ENCODE measurements at places on chromosomes 1 and 21.
A peak's percentile ranks its signal among the peaks of the same experiment; 100 is the strongest.

- DNase-seq, result no peak
Observed at GRCh38 chr1:26016953-26017545, 4.5 kb upstream of the EXTL1 start.

DNA sequence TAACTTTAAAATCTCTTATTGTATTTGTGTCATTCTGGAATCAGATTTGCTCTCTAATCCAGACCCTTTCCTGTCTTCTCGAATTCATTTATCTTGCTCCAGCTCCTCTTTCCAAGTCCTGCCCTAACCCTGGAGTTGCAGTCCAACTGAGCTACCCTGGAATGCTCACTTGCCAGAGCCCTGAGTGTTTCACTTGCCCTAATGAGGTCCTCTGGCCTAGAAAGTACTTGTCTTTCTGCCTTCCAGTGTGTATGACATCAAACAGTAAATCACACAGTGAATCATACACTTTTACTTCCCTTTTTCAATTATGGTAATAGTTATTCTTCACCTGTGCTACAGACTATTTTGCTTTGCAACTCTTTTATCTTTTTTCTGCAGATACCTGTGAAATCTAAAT is 96.9 kb downstream of the NEK7 start:
- no peak for DNase-seq

- no peak for DNase-seq
Observed at GRCh38 chr1:7352364-7352763, 418.7 kb upstream of the VAMP3 start.

GRCh38 chr1:204113896-204114295 is 37.9 kb downstream of the ETNK2 start:
- DNase-seq, result no peak

DNA sequence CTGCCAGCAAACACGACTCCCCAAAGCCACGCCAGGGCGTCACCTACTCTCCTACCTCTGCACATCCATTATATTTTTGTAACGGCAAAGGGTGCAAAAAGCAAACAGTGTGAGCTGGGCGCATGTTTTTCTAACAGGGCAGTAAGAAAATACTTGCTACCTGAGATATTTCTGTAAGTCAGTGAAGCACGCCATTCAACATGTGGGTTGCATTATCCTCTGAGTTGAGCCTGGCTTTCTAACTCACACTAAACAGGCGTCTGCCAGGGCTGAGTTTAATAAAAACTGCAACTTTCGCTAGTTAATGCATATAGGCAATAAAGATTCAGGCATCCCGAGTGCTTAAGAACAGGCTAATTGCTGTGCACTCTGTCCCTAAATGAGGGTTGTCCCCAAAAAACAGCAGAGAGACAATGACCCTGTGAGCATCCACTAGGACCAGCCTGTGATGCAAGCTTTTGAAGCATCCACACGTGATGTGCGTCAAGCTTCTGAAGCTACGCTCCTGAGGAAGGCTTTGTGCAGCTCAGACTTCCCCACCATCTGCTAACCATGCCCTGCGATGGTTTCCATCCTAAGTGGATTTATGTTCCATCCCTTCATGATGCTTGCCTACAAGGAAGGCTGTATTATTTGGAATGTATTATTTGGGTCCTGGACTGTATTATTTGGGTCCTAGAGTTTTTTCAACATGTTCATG is 70.0 kb upstream of the SIM2 start:
- DNase-seq, result no peak

DNA sequence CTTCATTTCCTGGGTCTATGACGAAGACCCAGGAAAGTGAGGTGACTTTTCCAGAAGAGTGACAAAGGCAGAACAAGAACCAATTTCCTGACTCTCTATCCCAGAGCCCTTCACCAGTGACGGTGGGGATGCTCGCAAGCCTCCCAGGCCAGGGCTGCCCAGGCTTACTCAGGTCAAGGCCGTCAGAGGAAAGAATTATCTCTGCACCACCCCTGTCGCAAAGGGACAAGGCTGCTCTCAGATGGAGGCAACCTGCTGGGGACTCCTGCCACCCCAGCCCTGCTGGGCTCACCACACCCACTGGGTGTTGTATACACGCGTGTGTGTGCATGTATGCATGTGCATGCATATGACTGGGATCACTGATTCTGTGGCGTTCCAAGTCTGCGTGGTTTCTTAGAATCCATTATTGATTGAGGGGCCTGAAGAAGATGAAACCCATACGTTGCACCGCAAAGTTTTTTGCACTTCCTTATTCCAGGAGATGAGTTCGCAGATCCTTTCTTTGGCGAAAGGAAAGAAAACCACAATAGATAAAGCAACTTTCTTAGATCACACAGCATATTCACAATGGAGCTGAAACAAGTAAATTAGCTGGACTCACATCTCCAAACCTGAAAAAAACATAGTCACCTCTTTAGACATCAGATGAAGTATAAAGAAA is 255.8 kb downstream of the RHOU start:
- no peak for DNase-seq

GRCh38 chr1:231695439-231696255 is 69.1 kb downstream of the DISC1 start:
- DNase-seq, result no peak

GRCh38 chr1:177825276-177825901 is 144.5 kb downstream of the SEC16B start:
- no peak for DNase-seq

- DNase-seq, result no peak
Observed at GRCh38 chr1:34650800-34651199, 104.0 kb upstream of the GJB5 start.

GRCh38 chr1:210332719-210333398 is 4.2 kb downstream of the HHAT start:
- peak; percentile 59 for DNase-seq

- DNase-seq, result peak; percentile 6
Observed at GRCh38 chr1:232923739-232924386, 26.5 kb upstream of the NTPCR start.

- DNase-seq, result no peak
Observed at GRCh38 chr1:94648225-94649007, 106.9 kb upstream of the F3 start.

GRCh38 chr1:223702735-223703667 is 9.3 kb upstream of the CAPN2 start:
- DNase-seq, result no peak

DNA sequence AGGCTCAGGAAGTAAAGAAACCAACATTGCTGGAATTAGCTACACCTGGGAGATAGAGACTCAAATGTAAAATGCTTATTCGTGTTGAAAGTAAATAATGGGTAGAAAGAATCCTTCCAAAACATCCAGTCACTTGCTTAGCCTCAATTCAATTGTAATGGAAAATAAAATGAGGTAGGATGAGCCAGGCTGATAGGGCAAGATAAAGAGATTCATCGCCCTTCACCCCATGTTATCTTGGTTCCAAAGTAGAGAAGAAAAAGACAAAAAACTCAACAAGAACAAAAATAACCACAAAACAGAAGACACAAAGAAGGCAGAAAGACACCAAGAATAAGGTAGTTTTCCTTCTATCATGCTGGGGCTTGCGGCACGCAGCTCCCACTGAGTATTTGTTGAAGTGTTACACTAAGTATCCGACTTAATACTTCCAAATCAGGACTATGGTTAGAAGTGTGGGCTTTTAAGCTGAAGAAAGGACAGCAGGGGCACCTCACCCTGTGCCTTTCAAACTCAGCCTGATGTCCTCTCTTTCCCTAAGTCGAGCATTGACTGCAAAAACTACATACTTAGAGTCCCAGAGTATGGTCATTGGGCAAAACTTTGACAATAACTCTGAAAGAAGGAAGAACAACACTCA is 202.1 kb downstream of the VAV3 start:
- DNase-seq, result no peak

DNA sequence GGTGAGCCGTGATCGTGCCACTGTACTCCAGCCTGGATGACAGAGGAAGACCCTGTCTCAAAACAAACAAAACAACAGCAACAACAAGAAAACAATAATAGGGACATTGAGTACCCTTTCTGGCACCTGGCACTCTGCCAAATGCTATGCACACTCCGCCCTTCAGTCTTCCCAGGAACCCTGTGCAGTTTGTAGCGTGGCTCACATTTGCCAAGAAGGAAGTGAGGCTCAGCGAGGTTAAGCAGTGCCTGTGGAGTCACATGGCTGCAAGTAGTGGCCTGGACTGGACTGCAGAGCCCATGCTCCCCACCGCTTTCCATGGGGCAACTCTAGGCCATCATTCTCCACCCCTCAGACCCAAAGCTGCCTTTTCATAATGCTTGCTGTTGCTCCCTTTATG is 5.3 kb upstream of the EVA1B start:
- no peak for DNase-seq

GRCh38 chr21:37908691-37909090 is 7.6 kb downstream of the KCNJ6 start:
- DNase-seq, result no peak

GRCh38 chr1:23480187-23481025 is 3.6 kb downstream of the ASAP3 start:
- DNase-seq, result no peak

- no peak for DNase-seq
Observed at GRCh38 chr1:60428127-60428526, 354.6 kb upstream of the C1orf87 start.

GRCh38 chr1:109275706-109276345 is 7.1 kb downstream of the PSRC1 start:
- no peak for DNase-seq

DNA sequence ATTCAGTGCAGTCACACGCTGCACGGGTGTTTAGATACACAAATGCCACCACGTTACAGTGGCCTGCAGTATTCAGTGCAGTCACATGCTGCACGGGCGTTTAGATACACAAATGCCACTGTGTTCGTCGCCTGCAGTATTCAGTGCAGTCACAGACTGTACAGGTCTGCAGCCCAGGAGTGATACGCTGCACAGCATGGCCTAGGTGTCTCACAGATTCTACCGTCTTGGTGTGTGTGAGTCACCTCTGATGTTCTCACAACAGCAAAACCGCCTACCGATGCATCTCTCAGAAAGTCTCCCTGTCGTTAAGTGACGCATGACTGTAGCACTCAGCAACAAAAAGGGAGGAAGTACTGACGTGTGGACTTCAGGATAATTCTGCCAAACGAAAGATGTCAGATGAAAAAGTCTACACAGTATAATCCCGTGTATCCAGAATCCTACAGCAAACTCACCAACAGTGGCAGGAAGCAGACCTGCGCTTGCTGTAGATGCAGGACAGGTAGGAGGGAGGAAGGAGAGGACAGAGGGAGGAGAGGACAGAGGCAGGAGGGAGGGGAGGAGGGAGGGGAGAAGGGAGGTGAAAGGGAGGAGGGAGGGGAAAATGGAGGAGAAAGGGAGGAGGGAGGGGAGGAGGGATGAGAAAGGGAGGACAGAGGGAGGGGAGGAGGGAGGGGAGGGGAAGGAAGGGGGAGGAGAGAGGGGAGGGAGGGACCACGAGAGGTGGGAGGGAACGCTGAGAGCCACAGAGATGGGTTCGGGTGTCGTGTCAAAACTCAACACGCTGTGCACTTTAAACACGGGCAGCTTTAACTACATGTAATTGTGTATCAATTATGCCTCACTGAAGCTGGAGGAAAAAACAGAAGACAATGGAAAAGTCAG is 36.3 kb upstream of the PCBP3 start:
- peak; percentile 45 for DNase-seq

- DNase-seq, result no peak
Observed at GRCh38 chr1:18751425-18751824, 108.0 kb downstream of the TAS1R2 start.

DNA sequence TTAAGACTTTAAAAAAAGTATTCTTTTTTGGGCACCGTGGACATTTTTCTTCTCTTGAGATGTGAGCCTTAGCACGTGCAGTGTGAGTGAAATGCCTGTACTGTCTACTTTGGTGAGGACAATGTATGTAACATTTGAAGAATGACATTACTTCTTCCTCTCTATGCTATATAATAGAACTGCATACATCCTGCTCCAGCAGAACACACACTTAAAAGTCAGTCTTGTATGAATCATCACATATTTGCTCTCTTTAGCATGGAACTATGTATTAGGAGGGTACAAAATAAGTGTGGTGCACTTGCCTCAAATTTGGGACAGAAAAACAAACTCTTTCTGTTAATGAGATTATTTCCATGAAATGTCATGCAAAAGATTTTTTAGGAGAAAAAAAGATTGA is 358.4 kb upstream of the SGIP1 start:
- DNase-seq, result no peak

GRCh38 chr1:208235982-208236761 is 8.0 kb downstream of the PLXNA2 start:
- no peak for DNase-seq

DNA sequence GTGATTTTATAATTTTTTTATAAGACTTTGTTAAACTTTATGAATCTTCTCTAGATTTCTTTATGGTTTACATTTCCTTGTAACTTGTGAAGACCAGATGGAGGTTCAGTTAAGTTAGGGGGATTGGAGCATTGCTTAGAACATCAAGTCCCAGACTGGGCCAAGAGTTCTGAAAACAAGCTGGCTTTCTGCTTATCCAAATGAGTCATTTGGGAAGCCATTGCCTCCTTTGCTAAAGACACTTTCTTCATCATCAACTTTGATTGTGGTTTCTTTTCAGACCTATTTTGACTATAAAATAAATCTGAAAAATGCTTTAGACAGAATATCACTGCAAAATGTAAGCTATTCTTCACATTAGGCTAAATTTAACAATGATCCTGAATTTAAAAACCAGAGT is 446.8 kb downstream of the USP25 start:
- DNase-seq, result no peak

DNA sequence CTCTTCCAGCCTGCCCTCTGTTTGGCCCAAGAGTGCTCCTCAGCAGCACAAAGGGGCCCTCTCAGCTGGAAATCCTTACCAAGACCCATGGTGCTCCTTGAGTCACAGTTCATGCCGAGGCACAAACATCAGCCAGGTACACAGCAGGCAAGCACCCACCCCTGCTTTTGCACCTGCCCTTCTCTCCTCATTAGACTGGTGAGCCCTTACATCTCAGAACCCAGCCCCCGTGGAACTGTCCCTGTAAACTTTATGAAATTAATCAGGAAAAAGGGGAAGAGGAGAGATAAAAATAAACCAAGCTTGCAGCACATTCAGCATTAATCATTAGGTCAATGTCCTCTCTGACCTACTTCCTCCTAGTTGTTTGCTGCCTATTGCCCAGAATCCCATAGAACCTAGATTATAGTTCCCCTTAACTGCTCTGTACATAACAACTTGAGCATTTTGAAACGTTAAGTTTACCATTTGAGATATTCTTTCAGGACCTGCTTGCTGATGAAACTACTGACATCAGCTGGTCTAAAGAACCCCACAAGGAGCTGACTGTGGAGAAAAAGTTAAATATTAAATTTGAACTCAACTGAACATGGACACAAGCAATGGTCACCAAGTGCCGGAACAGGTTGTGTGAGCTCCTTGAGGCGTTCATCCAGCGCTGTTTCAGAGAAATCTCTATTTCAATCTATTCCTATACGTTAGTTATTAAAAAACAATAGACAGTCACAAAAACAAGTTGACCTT is 738.4 kb downstream of the MATN1 start:
- no peak for DNase-seq

DNA sequence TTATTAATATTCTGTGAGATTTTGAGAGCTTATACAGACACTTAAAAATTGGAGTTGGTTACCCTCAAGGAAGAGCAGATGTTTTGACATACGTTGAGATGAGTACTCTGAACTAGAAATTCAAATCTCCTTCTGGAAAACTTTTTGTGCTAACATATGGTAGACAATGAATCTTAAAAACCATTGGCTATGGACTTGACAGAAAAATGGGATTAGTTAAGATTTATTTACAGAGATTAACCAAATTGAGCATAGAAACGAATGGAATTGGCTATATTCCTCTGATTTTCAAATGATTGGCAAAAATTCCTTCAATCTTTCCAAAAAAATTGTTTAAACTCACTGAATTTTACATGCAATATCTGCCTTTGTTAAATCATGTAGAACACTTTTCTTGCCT is 1392.9 kb downstream of the BRINP3 start:
- no peak for DNase-seq

- DNase-seq, result no peak
Observed at GRCh38 chr1:151613282-151613780, 1.5 kb downstream of the SNX27 start.

GRCh38 chr1:22760455-22760854 is 49.8 kb downstream of the EPHB2 start:
- DNase-seq, result no peak

All from T-helper 22 cell (primary cell).